ENCODE measurements at places on chromosomes 13 and 19.

DNA sequence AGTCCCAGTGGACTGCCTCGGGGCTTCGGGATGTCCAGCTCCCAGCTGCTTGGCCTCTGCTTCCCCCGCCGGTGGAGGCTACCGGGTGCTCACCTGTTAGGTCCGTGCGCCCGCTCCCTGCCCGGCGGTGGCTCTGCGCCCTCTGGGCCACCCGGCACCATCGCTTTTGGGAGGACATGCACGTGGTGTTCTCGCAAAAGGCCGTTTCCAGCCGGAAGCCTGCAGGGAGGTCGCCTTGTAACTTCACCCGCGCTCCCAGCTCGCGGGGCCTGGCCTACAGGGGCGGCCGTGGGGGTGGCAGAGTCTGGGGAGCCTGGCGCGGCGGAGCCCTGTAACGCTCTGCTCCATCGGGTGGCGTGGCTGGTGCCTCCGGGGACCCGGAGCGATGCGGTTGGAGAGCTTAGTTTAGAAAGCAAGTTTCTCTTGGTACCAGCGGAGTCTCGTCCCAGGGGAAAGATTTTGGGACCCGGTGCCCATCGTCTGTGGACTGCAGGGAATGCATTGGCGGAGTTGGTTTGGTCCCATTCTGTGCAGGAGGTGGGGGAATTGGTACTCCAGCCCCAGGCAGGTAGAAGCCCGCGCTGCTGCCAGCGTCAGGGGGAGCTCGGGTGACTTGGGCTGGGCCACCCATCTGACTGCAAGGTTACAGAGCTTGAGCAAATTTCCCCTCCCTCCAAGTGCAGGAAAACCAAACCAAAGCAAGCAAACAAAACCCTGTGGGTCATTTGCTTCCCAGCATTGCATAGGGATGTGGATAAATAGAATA, 673 bp downstream of the SPATA13 start:
- peak; percentile 65 for DNase-seq

GRCh38 chr13:96091164-96092117, 1.5 kb downstream of the HS6ST3 start:
- DNase-seq: peak; percentile 47

DNA sequence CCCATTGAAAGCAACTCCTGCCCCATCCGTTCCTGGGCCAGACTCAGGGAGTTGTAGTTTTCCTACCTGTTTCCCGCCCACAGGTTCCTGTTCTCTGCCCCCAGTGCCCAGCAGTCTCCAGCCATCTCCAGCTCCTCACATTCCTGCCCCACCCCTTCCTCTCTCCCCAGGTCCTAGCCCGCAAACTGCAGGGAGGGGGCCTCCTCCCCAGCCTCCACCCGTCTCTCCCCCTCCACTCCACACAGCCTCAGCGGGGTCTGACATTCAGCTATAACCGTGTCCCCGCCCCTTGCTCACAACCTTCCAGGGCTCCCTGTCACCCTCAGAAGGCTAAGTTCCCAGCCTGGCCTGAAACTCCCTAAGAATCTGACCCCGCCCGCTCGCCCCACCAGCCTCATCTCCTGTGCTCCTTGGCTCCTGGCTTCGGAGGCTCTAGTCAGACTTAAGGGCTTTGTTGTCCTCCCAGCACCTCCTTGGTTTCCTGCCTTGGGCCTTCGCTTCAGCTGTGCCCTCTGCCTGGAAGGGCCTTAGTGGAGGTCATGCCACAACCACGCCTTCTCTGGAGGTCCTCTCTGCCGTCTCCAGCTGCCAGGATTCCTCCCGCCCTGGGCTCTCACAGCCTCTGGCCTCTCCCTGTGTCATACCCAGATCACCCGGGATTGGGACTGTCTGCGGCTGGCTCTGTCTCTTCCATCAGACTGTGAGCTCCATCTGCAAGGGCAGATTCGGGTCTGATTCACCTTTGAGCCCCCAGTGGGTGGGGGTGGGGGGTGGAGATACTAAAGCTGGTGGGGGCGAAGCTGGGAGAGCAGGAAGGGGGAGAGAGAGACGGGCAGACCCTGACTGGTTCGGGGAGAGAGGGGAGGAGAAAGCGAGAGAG, 5.1 kb upstream of the SPACA6 start:
- DNase-seq: peak; percentile 84

GRCh38 chr19:27774827-27775226, 1438.1 kb downstream of the UQCRFS1 start:
- DNase-seq: peak; percentile 7

DNA sequence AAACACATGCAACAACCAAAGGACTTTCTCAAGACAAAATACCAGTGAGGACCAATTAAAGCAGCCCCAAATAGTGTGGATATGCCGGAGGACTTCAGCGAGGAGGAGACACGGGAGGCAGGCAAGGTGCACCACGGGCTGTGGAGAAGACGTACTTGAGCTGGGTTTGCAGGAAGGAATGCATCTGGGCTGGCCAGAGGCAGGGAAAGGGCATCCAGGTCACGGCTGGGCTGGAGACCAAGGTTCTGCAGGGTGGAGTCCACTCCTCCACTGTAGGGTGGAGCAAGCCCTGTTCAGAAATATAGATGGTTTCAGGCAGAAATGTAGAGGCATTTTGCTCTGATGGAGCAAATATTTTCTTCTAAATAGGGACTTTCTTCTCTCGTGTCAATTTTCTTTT, 36.6 kb upstream of the MEDAG start:
- DNase-seq: no peak

GRCh38 chr19:28026636-28027035, 1186.3 kb downstream of the UQCRFS1 start:
- DNase-seq: no peak

GRCh38 chr19:39494661-39495060, 4.1 kb upstream of the DLL3 start:
- DNase-seq: no peak

- no peak for DNase-seq
These were observed 22.0 kb downstream of the PSG1 start for GRCh38 chr19:42857544-42857867.

GRCh38 chr19:31694761-31695160, 345.5 kb upstream of the TSHZ3 start:
- no peak for DNase-seq

- DNase-seq: no peak
These were observed 10.4 kb downstream of the CLASRP start for GRCh38 chr19:45049073-45049736.

DNA sequence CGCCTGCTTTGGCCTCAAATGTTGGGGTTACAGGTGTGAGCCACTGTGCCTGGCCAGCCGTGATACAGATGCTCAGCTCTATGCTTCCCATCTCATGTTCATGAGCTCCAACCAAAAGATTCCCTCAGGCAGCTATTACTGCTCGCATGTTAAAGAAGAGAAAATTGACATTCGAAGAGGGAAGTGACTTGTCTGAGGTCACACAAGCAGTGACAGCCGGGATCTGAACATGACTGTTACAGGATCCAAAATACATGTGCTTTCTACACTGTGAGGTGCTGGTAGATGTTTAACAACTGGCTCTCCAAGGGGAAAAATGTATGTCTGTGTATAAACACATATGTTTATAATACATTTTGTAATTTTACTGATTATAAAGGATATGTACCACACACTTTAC, 11.3 kb downstream of the FPR1 start:
- no peak for DNase-seq

- peak; percentile 23 for DNase-seq
These were observed 192.3 kb downstream of the MZT1 start for GRCh38 chr13:72534951-72535640.

DNA sequence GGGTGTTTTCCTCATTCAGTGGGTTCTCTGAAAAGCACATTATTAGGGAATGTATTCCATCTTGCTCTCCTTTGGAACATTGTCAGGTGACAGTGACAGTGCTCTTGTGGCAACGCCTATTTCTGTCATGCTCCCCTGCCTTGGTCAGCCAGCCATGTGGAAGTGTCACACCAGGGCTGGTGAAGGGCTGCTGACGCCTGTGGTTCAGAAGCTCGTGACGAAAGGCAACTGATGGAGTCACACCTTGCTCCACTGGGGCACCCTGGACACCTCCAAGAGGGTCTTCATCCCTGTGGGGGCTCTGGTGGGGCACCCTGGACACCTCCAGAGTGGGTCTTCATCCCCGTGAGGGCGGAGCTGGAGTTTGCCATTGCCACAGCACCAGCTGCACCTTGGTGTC, 68.9 kb upstream of the GPR183 start:
- DNase-seq: no peak

DNA sequence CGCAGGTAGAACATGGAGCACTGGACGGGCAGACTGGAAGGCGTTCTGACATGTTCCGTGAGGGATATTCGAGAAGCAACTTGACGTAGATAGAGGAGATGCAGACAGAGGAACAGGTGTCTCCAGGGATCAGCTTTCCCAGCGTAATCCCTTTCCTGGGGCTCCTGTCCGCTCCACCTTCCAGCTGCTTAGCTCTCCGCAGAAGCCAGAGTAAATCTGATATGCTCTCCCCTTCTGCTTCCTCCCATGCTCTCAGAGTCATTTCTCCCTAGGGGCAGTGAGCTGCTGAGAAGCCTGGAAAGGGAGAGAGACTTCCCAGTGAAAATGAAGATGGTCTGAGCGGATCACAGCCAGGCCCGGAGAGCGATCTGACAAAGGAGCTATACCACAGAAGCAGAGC, 23.0 kb upstream of the OLFM4 start:
- peak; percentile 66 for DNase-seq

- no peak for DNase-seq
These were observed 50.0 kb downstream of the GAS6 start for GRCh38 chr13:113813749-113814434.

GRCh38 chr13:76917095-76917494, 30.9 kb upstream of the KCTD12 start:
- DNase-seq: no peak

DNA sequence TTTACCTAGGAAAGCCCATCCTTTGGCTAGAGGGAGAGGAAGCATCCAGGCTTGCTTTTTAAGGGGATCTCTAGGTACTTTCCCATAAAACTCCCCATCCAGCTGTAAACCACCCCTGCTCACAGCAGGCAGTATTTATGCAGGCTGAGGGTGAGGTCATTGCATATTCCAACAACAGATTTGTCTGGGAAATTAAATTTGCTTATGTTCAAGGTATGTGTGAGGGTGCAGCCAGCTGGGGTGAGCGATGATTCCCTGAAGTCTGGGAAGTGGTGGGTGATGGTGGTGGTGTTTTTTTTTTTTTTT, 96.3 kb upstream of the C1QTNF9B start:
- DNase-seq: peak; percentile 37

DNA sequence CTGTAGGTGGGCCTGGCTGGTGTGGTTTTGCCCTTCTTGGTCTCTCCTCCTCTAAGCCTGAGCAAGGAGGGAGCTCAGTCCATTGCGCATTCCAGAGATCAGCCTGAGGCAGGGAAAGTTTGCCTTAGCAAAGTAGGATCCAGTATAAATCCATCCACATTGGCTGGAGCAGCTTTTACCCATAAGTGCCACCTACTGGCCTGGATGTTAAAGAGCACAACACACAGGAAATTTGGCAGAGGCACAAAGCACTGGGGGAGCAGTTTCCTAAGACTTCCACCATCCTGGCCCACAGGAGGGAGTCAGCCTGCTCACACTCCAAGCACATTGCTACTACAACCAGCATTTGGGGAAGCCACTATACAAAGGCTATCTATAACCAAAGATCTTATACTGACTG, 1124.2 kb downstream of the SLITRK1 start:
- DNase-seq: peak; percentile 68

GRCh38 chr19:55697069-55697440, 22.0 kb downstream of the EPN1 start:
- no peak for DNase-seq

GRCh38 chr13:79662882-79663281, 181.9 kb downstream of the NDFIP2 start:
- peak; percentile 14 for DNase-seq

- no peak for DNase-seq
These were observed 151.3 kb downstream of the LMO7 start for GRCh38 chr13:75787249-75787928.

GRCh38 chr13:24274452-24275021, 34.8 kb upstream of the C1QTNF9 start:
- DNase-seq: no peak

DNA sequence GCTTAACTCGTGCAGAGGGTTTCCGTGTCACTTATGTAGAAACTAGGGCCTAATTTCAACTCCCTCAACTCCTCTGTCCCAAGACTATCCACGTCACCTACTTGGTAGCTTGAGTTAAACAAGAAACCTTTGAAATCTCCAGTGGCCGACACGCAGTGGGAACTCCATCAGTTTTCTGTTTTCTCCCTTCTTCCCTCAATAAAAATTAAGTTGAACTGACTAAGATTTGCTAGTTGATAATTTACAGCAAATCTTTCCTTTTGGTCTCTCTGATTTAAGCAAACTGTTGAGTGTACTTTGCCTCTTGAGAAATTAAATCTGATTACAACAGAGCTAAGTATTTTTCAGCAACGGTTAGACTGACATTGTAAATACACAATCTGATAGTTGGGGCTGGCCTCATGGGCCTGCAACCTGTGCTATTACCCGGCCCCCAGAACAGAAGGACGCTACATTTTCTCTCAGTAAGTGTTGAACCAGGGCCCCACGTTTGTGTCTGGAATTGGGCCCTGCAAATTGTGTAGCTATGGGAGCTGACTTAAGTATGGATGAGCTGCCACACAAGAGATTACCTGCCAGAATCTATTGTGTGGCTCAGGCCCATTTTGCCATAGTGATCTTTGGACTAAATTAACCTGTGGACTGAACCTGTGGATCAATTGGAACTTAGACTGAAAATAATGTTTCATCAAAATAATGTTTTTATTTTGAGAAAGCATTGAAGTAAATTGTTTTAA, 708 bp upstream of the ESD start:
- DNase-seq: no peak

DNA sequence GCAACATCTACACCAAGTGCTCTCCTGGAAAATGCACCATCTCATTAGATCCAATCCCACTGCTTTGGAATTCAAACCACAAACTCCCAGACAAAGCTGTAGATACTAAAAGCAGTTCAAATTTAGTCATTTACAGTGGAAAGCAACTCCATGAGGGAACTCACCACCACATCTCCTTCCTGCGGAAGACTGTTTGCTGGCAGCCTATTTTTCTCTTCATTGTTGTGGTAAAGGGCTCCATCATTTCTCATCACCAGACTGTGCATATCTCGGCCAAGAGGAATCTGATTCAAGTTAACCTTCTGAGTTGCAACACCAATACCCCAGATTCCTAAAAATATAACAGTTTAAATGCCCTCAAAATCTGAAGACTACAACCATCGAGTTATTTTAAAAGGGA, 8.4 kb downstream of the SPRYD7 start:
- no peak for DNase-seq

- DNase-seq: no peak
These were observed 6.4 kb upstream of the TPM4 start for GRCh38 chr19:16069813-16070365.

GRCh38 chr13:74062933-74063332, 71.3 kb downstream of the KLF12 start:
- DNase-seq: no peak

DNA sequence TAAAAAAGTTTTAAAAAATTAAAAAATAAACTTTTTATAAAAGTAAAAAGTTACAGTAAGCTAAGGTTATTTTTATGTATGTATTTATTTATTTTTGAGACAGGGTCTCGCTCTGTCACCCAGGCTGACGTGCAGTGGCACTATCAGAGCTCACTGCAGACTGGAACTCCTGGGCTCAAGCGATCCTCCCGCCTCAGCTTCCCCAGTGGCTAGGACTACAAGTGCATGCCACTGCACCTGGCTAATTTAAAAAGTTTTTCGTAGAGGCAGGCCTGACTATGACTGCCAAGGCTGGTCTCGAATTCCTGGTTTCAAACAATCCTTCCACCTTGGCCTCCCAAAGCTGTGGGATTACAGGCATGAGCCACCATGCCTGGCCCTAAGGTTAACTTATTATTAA, 64.1 kb downstream of the CDADC1 start:
- no peak for DNase-seq
